Left ventricle myocardium superior (tissue), 1 donor: ENCODE measurements at places on chromosomes 1 and 21. TPM values are rescaled to one million over a fixed set of nuclear protein-coding genes. Genes with fewer than 3 reads are reported as not detected.

GRCh38 chr1:38047603-38048141 is 1.1 kb upstream of the POU3F1 start:
- no peak for DNase-seq

FMO2 gene
- 53.5 TPM for total RNA-seq

COG2 gene
- 34.3 TPM for total RNA-seq

DNA sequence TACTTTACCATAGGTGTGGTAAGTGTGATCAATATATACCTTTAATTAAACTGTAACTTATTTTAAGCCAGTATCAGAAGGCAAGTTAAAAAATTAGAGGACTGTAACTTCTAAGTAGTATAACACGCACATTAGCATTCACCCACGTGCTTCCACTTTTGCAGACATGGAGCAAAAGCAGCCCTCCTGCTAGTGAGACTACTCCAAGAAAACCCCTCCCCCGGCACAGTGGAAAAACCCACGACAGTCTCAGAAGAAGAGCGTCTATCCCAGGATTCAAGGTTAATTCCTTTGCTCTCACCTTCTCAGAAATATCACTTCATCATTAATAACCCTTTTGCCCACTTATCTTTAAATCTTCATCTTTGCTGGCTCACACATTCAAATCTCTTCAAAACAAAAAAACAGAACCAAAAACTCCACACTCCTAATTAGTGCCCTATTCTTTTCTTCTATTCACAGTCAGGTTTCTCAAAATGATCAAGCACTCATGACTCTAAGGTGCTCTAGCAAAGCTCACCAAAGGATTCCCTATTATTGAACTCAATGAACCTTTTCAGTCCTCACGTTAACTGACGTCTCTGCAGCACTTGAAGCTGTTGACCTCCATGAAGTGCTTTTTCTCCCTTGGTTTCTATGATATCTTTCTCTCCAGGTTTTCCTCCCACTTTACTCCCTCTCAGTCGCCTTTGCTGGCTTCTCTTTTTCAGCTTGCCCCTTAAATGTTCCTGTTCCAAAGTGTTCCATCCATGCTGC is 213.5 kb downstream of the SMYD3 start:
- DNase-seq = no peak

GPR25 gene
- not detected for total RNA-seq

LCE1A gene
- total RNA-seq = not detected

BCL2L15 gene
- total RNA-seq = not detected

OR2T35 gene
- total RNA-seq = not detected

DNA sequence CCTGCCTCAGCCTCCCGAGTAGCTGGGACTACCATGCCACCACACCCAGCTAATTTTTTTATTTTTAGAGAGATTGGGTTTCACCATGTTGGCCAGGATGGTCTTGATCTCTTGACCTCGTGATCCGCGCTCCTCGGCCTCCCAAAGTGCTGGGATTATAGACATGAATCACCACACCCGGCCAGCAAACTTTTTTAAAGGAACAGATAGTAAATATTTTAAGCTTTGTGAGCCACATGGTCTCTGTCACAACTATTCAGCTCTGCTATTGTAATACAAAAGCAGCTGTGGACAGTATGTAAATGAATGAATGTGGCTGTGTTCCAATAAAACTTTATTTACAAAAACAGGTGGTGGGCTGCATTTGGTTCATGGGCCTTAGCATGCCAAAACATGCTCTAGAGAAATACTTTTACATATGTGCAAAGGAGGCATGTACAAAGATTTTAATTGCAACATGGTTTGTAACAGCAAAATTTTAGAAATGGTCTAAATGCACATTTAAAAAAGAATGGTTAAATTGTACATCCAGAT is 47.0 kb downstream of the CDCP2 start:
- DNase-seq = no peak

DNA sequence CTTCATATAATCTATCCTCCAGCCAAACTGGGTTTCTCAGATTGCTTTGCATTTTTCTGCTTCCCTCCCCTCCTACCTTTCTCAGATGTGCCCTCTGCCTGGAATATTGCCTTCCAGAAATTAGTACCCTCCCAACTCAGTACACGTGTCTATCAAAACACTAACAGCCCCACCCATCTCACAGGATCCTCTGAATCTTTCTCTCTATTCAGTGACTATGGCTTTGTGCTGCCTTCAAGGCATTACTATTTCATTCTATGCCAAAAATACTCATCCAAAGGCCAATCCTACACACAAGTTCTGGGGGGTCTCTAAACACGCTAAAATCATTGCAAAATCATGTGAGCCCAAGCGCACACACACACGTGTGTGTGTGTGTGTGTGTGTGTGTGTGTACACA is 58.4 kb downstream of the ZNF281 start:
- DNase-seq = no peak
